ENCODE measurements at places on chromosomes 6 and 20.
A peak's percentile ranks its signal among the peaks of the same experiment; 100 is the strongest.

DNA sequence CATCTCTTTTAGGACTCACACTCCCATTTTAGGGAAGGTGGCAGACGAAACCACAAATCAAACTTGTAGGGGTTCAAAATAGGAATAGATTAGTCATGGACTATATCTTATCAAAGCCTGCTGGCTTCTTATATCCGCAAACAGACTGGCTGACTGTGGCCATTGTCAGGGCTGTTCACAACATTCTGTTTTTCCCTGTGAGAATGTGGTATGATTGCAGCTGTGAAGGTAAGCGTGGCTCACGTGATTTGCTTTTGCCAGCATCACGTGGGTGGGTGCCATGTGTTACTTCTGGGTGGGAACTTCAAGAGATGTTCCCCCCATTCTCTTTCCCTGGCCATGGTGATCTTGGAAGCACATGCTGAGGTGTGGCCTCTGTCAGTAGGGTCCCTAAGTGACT, 5.9 kb downstream of the IP6K3 start:
- no peak for DNase-seq

GRCh38 chr6:105402090-105402938, 568 bp downstream of the PREP start:
- peak; percentile 74 for DNase-seq

DNA sequence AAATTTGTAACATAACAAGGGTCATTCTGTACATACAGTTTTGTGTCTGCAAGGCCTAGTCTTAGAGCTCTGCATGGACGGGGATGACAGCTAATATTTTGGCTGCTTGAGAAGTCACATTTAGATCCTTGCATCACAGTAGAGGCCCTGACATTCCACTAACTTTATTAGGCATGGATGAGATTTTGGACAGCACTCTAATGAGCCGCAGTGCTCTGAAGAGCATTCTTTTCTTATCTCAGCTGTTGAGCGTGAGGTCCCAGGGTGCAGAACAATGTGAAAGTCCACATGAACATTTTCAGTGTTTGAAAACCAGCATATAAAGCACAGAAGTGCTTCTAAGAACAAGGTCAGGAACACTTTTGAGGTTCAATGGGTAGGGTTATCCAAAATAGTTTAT, 58.9 kb downstream of the IPCEF1 start:
- DNase-seq: no peak

GRCh38 chr6:169162752-169163407, 90.8 kb downstream of the THBS2 start:
- peak; percentile 25 for DNase-seq

DNA sequence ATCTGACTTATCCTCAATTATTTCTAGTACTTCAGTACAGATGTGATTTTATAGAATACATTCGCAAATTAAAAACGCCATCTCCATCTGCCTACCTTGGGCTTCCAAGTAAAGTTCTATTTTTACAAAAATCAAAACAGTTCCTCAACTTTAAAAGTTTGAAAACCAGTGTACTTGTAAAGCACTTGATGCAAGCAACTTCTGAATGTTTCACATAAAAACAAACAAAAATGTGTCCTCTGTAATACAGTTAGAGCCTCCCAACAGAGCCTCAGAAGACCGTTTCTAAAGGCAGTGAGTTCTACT, 384 bp upstream of the MANEA start:
- DNase-seq: no peak

DNA sequence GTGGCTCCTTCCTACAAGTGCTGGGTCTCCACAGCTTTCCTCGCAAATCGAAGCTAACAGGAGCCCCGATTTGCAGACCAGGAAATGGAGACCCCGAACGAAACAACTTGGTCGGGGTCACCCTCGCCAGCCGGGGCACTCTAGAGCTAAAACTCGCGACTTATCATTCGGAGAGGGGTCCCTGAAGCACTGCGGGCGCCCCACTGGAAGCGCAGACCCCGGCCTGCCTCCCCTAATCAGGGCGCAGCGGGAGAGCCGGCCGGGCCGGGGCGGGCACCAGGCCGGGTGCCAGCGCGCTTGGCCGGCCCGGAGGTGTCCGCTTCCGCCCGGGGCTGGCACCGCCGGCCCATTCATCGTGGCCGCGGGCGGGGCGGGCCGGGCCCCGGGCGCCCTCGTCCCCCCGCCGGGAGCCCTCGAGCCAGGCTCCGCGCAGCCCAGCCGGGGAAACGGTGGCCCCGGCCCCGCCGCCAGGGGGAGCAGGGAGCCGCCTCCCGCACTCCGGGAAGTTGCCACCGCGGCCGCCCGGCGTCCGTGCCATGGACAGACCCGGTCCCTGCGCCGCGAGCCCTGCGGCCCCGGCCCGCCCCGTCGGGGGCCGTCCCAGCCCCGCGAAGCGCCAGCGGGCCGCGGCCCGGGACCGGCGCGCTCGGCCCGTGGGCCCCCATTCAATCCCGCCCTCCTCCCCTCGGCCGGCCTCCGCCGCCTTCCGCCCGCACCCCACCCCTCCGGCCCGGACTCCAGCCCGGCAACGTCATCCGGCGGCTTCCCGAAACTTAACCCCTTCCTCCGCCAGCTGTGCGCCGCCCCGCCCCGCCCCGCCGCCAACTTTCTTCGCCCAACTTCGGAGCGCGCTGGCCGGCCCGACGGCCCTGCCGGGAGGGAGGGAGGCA, 961 bp downstream of the RRBP1 start:
- DNase-seq: peak; percentile 52
